Transverse colon (tissue), 4 donors: ENCODE measurements at places on chromosomes 2 and 18.

- DNase-seq: peak; percentile 51
Measured at GRCh38 chr2:85326406-85327159, 1.2 kb downstream of the TGOLN2 start.

- DNase-seq: no peak
Measured at GRCh38 chr18:35969676-35970075, 2.8 kb upstream of the RMP24 start.

DNA sequence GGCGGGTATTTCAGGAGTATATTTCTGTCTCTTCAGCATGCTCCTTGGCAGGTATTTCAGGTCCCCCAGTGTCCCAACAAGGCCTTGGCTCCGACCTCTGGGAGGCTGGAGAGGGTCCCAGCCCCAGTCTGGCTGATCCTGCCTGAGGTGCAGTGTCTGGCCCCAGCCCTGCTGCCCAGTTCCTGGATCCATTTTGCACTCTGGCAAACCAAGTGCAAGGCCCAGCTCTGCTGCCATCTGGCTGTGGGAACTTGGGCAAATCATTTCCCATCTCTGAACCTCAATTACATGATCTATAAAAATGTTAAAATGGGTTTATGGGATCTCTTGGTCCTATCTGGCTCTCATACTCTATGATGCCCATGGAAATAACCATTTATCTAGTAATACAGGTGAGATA is 63.6 kb downstream of the ZBTB7C start:
- peak; percentile 48 for DNase-seq

- no peak for DNase-seq
Measured at GRCh38 chr18:10190564-10190963, 263.9 kb upstream of the APCDD1 start.

DNA sequence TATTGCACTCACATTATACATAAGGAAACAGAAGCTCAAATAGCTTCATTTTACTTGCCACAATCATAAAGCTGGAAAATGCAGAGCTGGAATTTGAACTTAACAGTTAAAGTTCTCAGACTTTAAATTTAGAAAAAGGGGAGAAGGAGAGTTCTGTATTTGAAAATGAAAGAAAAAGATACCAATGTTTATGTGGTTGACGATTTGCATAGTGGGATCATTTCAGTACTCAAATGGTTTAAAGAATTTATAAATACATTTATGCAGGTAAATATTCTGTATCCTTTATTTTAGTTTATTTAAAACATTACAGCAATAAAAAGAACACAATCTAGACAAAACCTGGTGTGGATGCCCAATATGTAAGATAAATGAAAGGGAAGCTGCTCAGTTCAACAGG is 25.5 kb upstream of the STAT4 start:
- DNase-seq: no peak

DNA sequence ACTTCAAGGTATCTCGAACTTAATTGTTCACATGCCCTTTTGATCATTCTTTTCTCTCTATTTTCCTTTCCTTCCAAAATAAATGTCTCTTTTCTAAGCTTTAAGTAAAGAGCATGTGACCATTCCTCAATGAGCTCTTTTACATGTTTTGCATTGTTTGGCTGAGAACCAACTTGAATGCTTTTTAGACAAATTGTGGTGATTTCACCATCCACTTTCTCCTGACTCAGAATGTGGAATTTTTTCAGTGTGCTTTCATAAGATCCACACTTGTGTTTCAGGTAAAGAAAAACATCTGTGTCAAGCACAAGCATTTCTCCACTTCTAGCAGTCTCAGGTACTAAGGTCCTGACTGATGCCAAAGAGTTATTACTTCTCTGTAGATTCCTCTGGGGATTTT is 10.7 kb downstream of the RBM43 start:
- DNase-seq: no peak

DNA sequence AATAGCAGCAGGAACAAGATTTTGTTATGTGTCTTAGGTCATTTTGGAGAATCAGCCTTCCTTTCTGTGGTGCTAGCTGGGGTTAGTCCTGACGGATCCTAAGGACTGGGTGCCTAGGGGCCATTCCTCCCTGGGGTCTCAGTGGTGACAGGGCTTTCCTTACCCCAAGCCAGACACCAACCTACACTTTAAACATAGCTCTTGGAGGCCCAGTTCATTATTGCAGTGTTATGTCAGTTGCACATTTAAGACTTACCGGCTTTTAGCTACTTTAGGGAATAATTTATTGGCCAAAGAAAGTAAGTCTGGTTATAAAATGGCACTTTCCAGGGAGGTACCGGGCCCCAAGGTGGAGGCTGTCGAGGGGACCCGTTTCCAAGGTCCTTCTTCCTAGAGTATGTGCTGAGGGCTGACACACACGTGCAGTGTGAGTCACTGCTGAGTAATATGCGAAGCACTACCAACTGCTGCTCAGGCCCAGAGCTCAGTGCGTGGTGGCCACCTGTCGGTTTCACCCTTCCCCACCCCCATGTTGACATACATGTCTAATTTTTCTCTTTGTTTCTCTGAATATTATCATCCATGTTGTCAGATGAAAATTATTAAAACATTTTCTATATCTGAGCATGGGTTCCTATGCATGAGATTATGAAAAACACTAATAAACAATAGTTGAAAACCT is 37.0 kb upstream of the GRHL1 start:
- peak; percentile 17 for DNase-seq

GRCh38 chr2:127261804-127262406 is 32.0 kb downstream of the ERCC3 start:
- no peak for DNase-seq

DNA sequence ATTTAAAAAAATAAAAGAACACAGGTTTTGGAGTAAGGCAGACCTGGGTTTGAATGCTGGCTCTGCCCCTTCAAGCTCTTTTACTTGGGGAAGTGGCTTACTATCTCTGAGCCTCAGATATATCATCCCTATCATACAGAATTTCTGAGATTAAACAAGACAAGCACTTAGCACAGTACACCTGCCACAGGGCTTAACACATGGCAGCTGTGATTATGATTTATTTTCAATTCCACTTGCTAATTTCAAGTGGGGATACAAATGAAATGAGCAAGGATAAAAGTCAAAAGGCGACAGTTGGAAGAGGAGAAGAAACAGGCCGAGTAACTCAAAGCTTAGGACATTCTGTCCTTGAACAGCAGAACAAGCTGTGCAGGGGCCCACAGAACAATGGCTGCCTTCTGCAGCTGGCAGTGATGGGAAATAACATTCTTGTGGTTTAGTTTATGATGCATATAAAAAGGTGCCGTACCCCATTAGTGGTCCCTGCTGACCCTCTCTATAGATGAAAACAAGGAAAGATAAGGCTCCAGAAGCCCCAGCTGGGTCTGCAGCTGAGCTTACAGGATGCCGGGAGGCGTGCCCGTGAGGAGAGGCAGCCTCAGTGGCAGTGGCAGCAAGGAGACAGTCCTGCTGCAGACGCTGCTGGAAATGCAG is 45.3 kb downstream of the KIF3C start:
- no peak for DNase-seq

GRCh38 chr2:111185361-111186022 is 64.8 kb downstream of the BCL2L11 start:
- peak; percentile 88 for DNase-seq

DNA sequence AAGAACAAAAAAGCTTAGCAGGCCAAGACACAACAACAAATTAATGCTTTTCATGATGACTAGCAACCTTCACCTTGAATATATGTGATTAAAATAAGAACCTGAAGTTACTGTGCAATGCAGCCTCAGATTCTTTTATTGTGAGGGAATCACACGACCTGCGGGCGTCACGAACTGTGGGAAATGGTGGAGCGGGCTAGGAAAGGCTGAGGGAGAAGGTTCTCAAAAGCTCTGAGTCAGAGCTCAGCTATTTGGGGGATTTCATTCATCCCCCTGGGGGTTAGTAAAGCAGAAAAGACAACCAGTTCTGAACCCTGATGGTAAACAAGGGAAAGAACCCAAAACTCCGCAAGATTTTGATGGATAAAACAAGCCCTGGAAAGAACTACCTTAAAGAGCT is 89.3 kb upstream of the NCKAP5 start:
- no peak for DNase-seq

DNA sequence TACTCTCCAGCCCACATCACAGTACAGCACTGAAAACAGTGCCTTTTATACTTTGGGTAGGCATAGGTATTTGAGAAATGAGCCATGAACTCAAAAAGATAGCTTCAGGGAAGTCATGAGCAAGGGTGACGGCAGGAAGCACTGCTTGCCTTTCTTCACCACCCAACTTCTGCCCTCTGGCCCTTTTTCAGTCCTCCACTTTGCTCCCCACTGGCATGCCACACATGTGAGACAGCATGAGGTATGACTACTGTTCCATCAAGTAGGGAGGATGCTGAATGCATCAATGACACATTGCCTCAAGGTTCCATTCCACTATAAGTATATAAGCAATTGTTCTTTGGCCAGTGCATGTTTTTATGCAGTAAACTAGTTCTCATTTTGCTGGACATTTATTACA is 373.0 kb downstream of the NRXN1 start:
- DNase-seq: no peak

DNA sequence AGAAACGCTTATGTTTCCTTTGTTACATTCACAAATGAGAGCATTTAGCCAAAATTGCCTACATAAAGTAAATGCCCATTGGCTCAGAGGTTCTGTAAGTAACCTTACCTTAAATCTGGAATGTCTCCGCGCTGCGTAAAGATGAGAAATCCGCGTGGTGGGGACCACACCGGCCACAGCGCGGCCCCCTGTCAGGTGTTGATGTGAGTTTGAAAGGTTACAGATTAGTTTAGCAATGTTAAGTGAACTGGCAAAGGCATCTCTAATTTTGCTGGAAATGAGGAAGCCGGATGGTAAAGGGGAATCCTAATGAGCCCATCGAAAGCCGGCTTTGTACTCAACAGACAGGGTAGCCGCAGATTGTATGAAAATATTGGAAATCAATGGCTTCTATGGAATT is 11.8 kb downstream of the SALL3 start:
- DNase-seq: no peak

GRCh38 chr2:166381-166780 is 97.5 kb downstream of the SH3YL1 start:
- DNase-seq: no peak

DNA sequence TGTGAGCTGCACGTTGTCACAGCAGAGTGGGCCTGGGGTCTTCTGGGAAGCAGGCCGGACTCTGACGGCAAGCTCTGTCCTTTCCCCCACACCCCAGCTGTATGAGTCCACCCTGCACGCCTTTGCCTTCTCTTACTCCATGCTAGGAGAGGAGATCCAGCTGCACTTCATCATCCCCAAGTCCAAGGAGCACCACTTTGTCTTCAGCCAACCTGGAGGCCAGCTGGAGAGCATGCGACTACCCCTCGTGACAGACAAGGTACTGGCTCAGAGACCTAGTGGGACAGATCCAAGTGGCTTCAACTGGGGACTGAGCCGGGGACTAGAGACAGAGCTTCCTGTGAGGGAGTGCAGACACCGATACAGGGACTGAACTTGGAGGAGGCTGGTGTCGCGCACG is 40.1 kb downstream of the NTSR2 start:
- no peak for DNase-seq

DNA sequence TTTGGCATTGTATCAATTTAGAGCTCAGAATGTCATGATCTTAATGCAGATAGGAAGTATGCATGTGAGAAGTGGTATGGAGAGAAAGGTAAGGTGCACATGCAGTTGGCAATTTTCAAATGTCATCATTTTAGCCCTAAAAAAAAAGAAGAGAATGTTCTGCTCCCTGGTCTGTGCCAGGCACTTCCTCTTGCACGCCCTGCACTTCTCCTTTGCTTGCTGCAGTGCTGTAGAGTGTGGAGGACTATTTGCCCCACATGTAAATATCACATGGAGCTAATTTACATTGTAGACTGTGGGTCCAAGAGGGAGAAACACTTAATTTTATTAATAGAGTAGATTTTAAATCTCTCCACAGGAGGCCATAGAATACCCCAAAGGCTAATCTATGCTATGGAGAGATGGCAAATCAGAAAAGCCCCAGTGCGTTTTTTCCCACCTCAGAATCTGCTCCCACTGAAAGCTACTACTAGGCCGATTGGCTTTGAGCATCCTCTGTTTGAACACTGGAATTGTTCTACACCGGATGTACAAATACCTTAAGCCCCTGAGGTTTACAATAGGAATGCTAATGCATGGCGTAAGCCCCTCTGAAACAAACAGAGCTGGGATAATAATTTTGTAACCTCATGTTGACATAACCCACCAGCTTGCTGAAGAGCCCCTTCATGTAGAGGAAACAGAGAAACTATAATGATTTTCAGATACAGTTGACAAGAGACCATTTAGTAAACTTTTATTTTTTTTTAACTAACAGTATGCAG is 137.2 kb upstream of the KLHL14 start:
- DNase-seq: no peak

GRCh38 chr2:3112553-3112952 is 265.1 kb downstream of the EIPR1 start:
- no peak for DNase-seq

GRCh38 chr2:228819701-228820100 is 451.4 kb downstream of the PID1 start:
- no peak for DNase-seq

DNA sequence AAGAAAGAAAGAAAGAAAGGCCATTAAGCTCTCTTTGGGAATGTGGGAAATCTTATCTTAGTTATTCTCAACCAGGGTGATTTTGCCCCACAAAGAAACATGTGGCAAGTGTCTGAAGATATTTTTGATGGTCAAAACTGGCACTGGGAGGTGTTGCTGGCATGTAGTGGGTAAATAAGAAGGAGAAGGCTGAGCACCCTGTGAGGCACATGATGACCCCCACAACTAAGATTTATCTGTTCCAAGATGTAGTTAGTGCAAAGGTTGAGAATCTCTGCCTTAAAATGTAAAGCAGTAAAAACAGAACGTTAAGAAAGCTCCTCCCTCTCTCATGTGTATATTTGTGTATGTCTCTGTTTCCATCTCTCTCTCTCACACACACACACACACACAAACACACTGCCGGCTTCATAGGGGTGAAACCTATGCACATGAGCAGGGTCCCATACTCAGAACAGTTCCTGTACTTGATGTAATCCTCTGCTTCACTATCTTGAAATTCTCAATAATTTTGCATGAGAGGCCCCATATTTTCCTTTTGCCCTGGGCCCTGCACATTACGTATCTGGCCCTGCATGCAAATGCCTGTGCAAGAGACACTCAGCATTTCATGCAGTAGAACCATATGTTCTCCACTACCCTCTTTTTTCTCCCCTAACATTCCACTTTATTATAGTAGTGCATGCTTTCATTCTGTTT is 94.3 kb downstream of the MREG start:
- no peak for DNase-seq

- DNase-seq: no peak
Measured at GRCh38 chr18:1094409-1094808, 189.7 kb downstream of the ADCYAP1 start.

- DNase-seq: no peak
Measured at GRCh38 chr2:111034606-111035005, 86.1 kb upstream of the BCL2L11 start.

GRCh38 chr2:147490401-147491261 is 354.2 kb upstream of the ACVR2A start:
- DNase-seq: no peak

GRCh38 chr18:51425475-51425874 is 228.0 kb upstream of the MEX3C start:
- no peak for DNase-seq

GRCh38 chr2:108975613-108976435 is 13.2 kb downstream of the EDAR start:
- DNase-seq: no peak
